ENCODE measurements at places on chromosomes 7 and 10.

DNA sequence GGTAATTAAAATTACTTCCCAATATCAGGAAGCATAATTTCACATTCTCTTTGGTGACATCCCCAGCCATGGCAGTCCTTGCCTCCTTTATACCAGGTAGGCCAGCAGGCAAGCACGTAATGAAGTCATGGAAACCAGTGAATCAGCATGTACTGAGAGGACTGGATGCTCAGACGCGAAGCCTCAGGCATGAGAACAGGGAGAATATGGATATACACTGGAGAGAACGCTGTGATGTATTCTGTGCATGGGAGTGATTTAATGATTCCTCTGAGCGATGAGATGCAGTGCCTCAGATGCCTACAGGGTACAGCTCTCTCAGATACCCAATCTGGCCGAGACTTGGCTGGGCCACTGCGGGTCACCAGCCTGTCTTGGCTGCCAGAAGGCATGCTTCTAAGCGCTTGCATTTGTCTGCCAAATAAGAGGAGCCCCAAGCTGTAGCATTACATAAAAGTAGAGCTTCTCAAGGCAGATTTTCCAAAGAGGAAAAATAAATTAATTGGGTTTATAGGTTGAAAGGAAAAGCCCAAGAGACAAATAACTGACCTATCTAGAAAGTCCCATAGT lies 238.1 kb downstream of the RELN start:
- no peak for DNase-seq

GRCh38 chr7:34022626-34023025 lies 117.3 kb downstream of the BMPER start:
- no peak for DNase-seq

DNA sequence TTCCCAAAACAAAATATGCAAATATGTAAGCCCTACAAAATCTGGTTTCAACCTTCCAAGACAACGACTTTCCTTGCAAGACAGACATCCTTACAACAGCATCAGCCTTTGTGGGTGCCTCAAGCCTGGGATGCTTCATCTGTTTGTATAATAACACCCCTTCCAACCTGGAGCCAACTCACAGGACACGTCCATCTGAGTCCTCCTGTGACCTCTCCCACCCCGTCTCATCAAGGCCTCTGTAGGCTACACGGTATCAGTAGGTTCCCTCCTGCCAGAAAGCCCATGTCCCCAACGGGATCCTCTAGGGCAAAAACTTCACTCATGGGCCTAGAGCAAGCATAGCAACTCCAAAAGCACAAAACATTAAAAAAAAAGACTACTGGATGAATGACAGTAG lies 173.2 kb downstream of the TNS3 start:
- peak; percentile 29 for DNase-seq

- no peak for DNase-seq
Measured at GRCh38 chr10:98367604-98368451, 47.2 kb downstream of the PYROXD2 start.

- no peak for DNase-seq
Measured at GRCh38 chr7:18593602-18594279, 98.2 kb downstream of the HDAC9 start.

- DNase-seq: peak; percentile 97
Measured at GRCh38 chr10:122140941-122141623, 130.0 kb upstream of the BTBD16 start.

- DNase-seq: no peak
Measured at GRCh38 chr7:33781167-33781566, 124.2 kb upstream of the BMPER start.

GRCh38 chr10:125599194-125599593 lies 83.8 kb downstream of the TEX36 start:
- DNase-seq: no peak

GRCh38 chr7:5348134-5349004 lies 65.6 kb downstream of the SLC29A4 start:
- DNase-seq: no peak

GRCh38 chr7:19062216-19062615 lies 55.2 kb downstream of the TWIST1 start:
- no peak for DNase-seq

GRCh38 chr7:42143711-42144600 lies 93.1 kb downstream of the GLI3 start:
- DNase-seq: no peak

- DNase-seq: no peak
Measured at GRCh38 chr7:44272981-44273380, 52.4 kb downstream of the CAMK2B start.

DNA sequence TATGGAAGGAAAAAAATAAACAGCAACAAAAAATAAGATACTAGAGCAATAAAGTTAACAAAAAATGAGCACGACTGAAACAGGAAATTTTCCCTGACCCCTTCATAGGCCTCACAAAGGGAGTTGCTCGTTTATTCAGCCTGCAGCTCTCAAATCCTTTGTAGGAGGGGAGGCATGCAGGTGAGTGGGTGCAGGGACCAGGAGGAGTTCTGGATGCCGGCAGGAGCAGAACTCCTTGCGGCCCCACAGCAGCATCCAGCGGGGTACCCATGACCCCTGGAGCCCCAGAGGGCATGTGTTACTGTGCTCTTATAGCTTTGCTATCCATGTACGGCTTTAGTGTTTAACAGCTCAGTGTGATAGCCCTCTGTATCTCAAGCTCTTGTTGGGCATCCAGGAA lies 5.8 kb downstream of the TAS2R39 start:
- DNase-seq: no peak

DNA sequence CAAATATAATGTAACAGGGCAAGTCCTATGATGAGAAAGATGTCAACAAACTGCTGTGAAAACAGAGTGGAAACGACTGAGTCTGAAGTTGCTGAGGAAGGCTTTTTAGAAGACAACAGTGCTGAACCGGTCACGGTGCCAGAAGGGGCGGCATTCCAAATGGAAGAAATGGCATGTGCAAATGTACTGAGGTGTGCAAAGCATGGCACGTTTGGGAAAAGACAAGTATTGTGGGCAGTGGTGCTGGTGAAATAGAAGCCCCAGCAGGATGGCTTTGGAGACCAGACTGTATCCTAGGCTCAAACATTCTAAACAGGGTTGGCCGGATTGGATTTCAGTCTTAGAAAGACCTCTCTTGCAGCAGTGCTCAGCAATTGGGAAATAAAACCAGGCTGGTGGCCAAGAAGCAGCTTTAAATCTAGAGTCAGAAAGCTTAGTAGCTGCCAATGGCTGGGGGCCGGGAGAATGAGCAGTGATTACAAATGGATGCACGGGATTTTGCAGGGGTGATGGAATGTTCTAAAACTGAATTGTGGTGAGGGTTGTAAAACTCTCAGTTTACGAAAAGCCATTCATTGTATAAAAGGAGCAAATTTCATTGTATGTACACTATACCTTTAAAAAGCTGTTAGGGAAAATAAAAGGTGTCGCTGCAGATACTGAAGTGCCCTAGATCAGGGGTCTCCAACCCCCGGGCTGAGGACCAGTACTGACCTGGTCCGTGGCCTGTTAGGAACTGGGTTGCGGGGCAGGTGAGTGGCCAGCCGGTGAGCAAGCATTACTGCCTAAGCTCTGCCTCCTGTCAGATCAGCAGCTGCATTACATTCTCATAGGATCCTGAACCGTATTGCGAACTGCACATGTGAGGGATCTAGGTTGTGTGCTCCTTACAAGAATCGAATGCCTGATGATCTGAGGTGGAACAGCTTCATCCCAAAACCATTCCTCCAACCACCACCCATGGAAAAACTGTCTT lies 141.6 kb downstream of the HIBADH start:
- DNase-seq: peak; percentile 78

DNA sequence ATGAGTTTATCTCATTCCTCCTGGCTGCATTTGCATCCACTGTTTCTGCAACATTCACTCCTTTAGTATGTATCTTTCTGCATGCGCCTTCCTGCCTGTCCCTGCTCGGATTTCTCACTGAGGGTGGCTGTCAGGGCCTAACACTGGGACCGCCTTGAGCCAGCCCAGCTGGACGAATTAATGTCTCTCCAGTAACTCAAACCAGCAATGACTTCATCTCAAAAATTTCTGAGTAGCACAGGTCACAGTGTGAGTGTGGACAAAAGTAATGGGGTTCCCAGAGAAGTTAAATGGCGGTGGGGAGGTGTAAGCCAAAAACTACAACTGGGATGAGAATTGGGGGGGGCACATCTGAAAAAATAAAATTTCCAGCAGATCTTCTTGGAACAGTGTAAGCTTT lies 444.0 kb upstream of the MGMT start:
- peak; percentile 74 for DNase-seq

DNA sequence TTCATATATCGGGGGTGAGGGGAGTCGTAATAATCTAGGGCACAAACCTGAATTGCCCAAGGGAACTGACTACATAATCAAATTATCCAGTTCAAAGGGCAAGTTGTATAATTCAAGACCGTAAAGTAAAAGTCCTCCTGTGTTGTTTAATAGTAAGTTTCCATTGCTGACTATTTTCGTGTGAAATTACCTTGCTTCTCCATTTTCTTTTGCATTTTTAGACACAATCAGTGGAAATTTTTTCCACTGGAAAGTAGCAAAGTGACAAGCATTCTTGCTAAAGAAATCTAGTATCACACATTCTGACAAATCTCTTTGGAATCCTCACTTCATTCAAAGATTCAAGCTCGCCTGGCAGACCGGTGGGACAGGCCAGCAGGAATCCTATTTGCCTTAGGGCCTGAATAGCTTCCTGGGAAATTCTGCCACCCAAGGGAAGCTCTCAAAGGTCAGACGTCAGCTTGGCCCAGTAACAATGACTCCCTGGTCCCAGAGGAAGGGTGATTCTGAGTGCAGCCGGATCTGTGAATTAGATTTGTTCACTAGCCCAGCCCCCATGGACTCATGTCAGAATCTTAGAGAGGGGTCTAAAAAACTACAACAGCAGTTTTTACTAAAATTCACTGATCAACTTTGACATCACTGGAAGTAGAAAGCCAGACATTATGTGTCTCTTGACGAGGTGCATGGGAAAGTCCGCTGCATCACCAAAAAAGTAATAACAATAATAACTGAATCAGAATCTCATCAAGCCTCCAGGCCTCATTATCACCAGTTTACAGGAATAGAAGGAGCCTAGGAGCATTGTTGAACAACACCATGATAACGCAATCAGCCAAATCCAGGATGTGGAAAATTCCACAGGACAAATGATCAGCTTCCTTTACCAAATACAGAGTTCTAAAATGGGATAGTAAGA lies 161.0 kb downstream of the SKIDA1 start:
- no peak for DNase-seq

DNA sequence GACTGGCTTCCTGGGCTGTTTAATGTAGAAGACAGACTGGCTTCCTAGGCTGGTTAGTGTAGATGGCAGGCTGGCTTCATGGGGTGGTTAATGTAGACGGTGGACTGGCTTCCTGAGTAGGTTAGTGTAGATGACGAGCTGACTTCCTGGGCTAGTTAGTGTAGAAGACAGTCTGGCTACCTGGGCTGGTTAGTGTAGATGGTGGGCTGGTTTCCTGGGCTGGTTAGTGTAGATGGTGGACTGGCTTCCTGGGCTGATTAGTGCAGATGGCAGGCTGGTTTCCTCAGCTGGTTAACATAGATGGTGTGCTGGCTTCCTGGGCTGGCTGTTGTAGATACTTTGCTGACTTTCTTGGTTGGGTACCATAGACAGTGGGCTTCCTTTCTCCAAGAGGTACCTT lies 122.9 kb upstream of the PPP2R2D start:
- DNase-seq: no peak

DNA sequence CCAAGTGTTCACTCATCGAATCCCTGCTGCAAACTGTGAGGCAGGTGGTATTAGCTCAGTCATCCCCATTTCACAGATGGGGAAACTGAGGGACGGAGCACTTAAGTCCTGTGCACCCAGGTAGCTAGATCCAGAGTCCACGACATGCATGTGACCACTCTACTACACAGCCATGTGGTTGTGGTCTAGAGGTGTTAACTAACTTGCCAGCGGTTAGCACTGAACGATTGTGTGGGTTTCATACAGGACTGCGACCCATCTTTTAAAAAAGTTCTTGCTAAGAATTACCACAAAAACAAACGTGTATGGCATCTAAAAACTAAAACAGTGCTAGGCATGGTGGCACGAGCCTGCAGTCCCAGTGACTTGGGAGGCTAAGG lies 16.1 kb upstream of the ABCC2 start:
- DNase-seq: no peak

DNA sequence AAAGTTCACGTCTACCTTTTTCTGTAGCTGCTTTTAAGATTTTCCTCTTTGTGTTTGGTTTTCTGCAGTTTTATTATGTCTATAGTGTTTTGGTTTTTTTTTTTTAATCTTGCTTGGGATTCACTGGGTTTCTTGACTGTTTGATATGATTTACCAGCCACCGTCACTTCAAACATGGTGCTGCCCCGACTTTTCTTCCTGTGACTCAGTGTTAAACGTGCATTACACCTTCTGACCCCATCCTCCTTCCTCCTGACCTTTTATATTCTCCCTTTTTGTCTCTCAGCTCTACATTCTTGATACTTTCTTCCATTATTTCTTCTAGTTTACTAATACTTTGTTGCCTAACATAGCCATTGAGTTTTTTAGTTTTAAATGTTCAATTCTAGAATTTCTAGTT lies 61.5 kb downstream of the GNA12 start:
- no peak for DNase-seq

DNA sequence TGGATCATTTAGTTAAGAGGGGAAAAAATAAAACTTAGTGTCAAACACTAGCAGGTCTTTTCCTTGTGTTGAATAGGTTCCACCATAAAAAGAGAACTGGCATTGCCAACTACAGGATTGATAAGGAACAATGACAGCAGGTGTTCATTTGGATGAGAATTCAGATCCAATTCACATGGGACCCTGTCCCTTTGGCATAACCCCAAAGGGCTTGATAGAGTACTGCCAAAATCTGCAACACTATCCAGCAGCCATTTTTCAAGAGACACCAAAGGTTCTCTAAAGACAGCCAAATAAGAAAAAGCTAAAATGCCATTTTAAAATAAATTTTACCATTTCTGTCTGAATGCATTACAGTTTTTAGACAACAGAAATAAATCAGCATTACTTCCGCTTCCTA lies 422.3 kb downstream of the DGKB start:
- no peak for DNase-seq

DNA sequence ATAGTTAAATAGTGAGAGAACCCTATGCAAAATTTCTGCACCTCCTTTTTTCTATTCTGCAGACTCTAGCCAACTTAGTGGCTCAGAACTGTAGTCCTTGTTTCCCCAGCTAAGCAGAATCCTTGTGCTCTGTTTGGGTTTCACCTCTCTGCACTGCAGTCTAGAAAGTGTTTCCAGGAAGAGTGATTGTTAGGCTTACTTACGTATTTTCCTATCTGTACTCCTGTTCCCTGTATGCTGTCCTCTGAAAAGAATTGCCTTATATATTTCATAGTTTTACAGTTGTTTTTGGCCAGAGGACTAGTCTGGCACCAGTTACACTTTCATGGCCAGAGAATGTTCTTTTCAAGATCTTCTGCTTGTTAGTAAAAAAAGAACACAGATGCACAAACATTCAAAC lies 154.6 kb upstream of the POT1 start:
- no peak for DNase-seq

GRCh38 chr10:118214776-118215175 lies 127.3 kb downstream of the FAM204A start:
- DNase-seq: no peak

- DNase-seq: no peak
Measured at GRCh38 chr7:66315192-66315591, 110.1 kb downstream of the TPST1 start.
